Osteoblast (primary cell): ENCODE measurements at places on chromosomes 1 and 21. TPM values are rescaled to one million over a fixed set of nuclear protein-coding genes. Genes with fewer than 3 reads are reported as not detected.

KRTAP19-6 gene
- total RNA-seq = not detected in 2 replicates

TIPRL gene
- total RNA-seq = 30.6 and 30.8 TPM in 2 replicates

LRRC53 gene
- not detected in 2 replicates for total RNA-seq

KRTAP19-1 gene
- not detected in 2 replicates for total RNA-seq

C1orf74 gene
- total RNA-seq = 2.5 and 3.5 TPM in 2 replicates
